ENCODE measurements at places on chromosomes 16 and 17. TPM values are rescaled to one million over a fixed set of nuclear protein-coding genes. Genes with fewer than 3 reads are reported as not detected.

DNA sequence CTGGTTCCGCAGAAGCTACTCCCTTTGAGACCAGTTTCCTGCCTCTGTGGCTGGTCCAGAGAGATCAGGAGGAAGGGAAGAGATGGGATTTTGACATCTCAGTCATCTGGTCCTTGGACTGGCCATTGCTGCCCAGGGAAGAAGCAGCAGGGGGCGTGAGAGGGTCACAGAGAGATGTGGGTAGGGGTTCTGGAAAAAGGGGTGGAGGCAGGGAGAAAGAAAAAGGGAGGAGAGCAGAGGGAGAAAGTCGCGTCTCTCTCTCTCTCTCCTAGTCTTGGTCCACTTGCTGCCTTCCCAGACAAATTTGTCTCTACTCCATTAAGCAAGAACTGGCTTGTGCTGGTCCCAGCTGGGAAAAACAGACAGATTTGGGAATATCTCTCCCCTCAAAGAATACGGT lies 4.4 kb downstream of the SHBG start:
- H3K4me3 ChIP-seq: no peak overlapping the region
- no peaks in the 10 kb centered on the region for H3K4me1 ChIP-seq
- H3K27ac ChIP-seq: no peak overlapping the region
- no peaks in the 10 kb centered on the region for H3K27me3 ChIP-seq
- no peaks in the 10 kb centered on the region for H3K36me3 ChIP-seq

The TP53TG3C gene
- not detected for total RNA-seq

The CRHR1 gene
- total RNA-seq: 0.89 TPM

- peaks cover 19% of the 10 kb centered on the region for H3K36me3 ChIP-seq
- H3K27me3 ChIP-seq: no peaks in the 10 kb centered on the region
Measured at GRCh38 chr16:9099131-9099625, 7.7 kb downstream of the HAPSTR1 start.

- H3K36me3 ChIP-seq: peaks cover 15% of the 10 kb centered on the region
- no peaks in the 10 kb centered on the region for H3K27me3 ChIP-seq
- H3K4me1 ChIP-seq: peaks cover 73% of the 10 kb centered on the region
Measured at GRCh38 chr16:67170168-67170948, at the start of gene NOL3. Gene NOL3 (plus strand): TSS chr16:67170538.

DNA sequence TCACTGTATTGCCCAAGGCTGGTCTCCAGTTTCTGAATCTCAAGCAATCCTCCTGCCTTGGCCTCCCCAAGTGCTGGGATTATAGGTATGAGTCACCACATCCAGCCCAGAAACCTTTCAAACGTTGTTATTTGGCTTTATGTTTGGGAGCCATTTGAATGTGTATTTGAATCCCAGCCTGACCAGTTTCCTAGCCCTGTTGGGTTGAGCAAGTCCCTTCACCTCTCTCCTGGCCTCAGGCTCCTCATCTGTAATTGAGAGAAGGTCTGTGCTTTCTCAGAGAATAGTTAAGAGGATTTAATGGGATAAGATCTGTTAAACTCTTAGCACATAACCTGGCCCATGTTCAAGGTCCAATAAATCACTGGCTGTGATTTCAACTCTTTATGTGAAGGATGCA lies 385.8 kb upstream of the RBFOX1 start:
- no peaks in the 10 kb centered on the region for H3K4me1 ChIP-seq
- no peak for DNase-seq
- H3K27ac ChIP-seq: no peak overlapping the region

DNA sequence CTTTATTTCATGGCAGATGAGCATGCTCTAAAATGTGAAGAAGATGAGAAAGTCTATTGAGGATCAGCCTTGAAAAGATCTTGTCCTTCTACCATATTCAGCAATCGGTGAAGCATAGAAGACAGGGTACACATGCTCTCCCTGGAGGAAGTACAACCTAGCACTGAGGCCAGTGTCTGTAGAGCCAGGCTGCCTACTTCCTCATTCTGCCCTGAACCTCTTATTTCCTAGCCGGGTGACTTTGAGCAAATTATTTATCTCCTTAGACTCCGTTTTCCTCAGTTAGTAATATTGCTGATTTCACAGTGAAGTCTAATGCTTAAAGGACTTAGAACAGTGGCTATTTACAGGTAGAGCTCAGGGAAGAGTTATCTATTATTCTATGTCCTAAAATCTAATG lies 58.4 kb downstream of the TMEM100 start:
- H3K27ac ChIP-seq: no peak overlapping the region
- peaks cover 9% of the 10 kb centered on the region for H3K4me1 ChIP-seq
- H3K27me3 ChIP-seq: no peaks in the 10 kb centered on the region
- DNase-seq: no peak
- no peak overlapping the region for H3K4me3 ChIP-seq
- H3K36me3 ChIP-seq: no peaks in the 10 kb centered on the region

- peaks cover 96% of the 10 kb centered on the region for H3K27me3 ChIP-seq
- DNase-seq: no peak
- H3K4me1 ChIP-seq: peaks cover 59% of the 10 kb centered on the region
- H3K4me3 ChIP-seq: no peak overlapping the region
- no peak overlapping the region for H3K27ac ChIP-seq
Measured at GRCh38 chr16:51153577-51154031, 2.5 kb upstream of the SALL1 start.

- H3K4me1 ChIP-seq: no peaks in the 10 kb centered on the region
- H3K27ac ChIP-seq: no peak overlapping the region
- DNase-seq: no peak
Measured at GRCh38 chr16:22665803-22666202, 148.2 kb upstream of the HS3ST2 start.

DNA sequence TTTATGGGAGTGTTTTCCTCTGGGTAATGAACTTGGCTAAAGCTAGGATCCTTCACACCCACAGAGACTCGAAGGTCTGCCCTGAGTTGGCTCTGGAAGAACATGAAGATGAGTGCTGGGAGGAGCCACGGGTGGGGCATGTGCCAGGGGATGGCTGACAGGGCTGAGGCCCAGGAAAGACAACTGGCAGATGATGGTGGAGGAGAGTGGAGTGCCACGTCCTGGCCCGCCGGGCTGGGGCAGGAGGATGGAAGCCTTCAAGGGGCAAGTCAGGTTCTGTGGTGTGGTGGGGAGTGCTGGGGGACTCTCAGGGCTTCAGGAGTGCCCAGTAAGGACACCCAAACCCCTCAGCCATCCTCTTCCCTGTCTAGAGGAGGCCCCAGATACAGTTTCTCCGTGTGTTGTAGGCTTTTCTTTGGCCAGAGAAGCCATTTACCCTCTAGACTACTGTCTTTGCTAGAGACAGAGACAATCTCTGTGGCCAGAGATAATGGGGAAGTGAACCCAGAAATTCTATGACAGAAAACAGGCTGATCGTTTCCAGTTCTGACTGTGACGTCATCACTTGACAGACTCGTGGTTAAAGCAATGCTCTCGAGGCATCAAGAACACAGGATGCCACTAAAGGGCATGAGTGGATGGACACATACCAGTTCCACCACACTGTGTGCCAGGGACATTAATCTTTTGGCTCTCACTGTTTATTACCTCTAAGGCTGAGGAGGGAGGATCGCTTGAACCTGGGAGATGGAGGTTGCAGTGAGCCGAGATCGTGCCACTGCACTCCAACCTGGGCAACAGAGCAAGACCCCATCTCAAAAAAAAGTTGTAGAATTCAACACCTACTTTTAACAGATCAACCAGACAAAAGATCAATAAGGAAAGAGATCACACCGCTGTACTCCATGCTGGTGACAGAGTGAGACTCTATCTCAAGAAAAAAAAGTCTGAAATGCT lies 18.6 kb upstream of the SLC5A10 start:
- no peak overlapping the region for H3K27ac ChIP-seq
- H3K4me3 ChIP-seq: no peak overlapping the region
- no peak for DNase-seq
- H3K27me3 ChIP-seq: no peaks in the 10 kb centered on the region

DNA sequence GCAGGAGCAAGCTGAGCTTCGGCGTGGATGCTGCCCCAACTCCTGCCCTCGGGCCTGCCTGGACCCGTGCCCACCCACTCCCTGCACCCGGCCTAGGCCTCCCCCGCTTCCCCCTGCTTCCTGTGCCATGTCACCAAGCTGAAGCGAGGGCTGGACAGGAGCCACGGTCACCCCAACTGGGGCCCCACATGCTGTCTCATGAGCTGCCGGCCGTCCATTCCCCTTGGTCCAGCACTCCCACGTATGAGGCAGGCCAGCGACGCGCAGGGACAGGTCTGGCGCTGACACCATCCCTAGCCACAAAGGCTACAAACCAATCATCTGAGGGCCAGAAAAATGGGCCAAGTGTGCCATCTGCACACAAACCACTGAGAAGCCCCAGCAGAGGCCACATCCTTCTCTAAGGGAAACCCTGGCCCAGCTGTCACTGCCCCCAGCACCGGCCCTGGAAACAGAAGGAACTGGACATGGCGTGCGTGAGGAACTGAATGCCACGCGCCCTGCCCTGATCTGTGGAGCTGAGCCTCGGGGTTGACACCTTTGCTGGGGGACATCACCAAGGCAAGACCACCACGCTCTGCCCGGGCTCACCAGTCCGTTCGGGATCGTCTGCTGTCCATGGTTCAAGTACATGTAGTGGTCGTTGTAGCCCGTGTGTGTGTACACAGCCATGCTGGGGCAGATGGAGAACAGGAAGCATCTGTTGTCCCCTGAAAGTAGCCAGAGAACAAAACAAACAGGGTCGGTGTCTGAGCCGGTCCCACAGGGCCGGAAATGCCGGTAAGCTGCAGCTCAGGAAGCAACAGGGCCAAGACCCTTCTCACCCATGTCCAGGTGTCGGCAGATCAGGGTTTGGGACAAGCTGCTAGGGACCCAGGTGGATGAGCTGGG lies 22.2 kb downstream of the MEAK7 start:
- peaks cover 78% of the 10 kb centered on the region for H3K36me3 ChIP-seq
- H3K27me3 ChIP-seq: no peaks in the 10 kb centered on the region
- H3K27ac ChIP-seq: no peak overlapping the region

The GLTPD2 gene
- not detected for total RNA-seq

DNA sequence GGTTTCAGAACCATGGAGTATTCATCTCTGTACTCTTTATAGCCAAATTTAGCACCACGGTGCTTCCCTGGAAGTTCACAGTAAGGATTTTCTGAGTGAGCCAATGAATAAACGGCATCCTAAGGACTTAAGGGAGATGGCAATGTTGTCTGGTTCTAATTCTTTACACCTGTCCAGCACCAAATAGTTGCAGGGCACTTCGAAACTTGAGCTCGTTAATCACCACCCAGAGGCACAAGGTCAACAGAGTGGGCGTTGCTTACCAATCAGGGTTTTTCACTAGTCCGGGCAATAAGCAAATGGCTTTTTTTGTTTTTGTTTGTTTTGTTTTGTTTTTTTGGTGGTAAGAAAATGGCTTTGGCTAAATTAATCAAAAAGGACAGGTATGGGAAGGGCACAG lies 28.2 kb upstream of the TMEM220 start:
- no peak overlapping the region for H3K4me3 ChIP-seq
- H3K4me1 ChIP-seq: peaks cover 6% of the 10 kb centered on the region
- no peaks in the 10 kb centered on the region for H3K27me3 ChIP-seq
- no peak overlapping the region for H3K27ac ChIP-seq
- no peaks in the 10 kb centered on the region for H3K36me3 ChIP-seq
- DNase-seq: no peak

- H3K4me3 ChIP-seq: no peak overlapping the region
- peaks cover 98% of the 10 kb centered on the region for H3K27me3 ChIP-seq
- DNase-seq: no peak
- H3K27ac ChIP-seq: no peak overlapping the region
- H3K36me3 ChIP-seq: no peaks in the 10 kb centered on the region
Measured at GRCh38 chr17:48645639-48646182, 19.6 kb upstream of the HOXB9 start.

DNA sequence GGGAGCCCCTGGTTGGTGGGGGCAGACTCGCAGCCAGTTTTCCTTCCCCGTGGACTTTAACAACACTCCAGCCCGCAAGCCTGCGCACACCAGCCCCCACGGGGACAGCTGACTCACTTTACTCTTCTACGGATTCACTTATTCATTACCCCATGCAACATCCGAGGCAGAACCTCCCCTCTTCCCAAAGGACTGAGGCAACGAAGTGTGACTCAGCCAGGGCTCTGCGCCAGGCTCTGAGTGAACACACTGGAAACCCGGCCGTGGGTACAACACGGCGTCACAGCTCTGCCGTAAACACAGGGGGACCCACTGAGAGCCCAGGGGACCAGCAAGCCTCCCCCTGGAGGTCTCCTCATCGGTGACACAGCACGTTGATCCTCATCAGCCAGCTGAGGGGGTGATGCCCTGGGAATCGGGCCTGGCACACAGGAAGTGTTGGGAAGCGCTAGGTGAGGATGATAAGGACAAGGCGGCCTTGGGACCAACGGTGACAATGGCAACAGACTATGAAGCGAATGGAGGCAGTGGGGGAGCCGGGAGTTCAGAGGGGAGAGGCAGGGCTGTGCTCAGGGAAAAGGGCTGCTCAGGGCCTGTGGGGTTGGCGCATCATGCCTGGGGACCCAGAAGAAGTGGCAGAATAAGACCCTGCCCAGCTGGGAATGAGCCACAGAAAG lies 14.6 kb downstream of the COTL1 start:
- DNase-seq: peak; percentile 89
- H3K27me3 ChIP-seq: no peaks in the 10 kb centered on the region
- H3K36me3 ChIP-seq: no peaks in the 10 kb centered on the region

The CEP295NL gene
- total RNA-seq: 11.1 TPM

DNA sequence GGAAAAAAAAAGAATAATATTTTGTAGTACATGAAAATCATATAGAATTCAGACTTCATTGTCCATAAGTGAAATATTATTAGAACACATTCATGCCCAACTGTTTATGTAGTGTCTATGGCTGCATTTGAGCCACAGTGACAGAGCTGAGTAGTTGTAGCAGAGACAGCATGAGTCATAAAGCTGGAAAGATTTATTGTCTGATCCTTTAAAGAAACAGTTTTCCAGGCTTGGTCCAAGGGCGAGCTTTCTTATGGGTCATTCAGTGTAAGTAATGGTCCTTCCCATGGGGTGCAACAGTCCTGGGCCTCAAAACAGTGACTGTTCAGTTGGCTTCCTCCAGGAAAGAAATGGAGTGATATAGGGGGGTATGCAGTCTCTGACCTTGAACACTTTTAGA lies 260.2 kb downstream of the HS3ST4 start:
- no peak overlapping the region for H3K4me3 ChIP-seq
- no peak for DNase-seq

DNA sequence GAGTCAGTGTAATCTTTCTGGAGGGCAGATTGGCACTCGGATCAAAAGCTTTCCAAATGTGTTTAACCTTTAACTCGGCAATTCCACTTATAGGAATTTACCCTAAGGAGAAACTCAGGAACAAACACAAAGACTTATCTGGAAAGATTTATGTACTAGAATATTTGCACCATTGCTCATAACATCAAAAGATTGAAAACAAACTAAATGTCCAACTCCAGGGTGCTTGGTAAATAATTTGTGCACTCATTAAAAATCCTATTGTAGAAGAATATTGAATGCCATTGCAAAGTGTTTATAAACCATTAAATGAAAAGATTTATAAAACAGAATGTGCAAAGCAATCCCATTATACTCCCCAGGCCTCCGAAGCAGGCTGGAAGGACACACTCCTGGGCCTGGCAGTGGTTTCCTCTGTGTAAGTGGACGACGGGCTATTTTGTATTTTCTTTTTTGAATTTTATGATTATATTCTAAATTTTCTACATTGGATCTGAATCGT lies 18.7 kb upstream of the RBFOX3 start:
- no peaks in the 10 kb centered on the region for H3K36me3 ChIP-seq
- peaks cover 34% of the 10 kb centered on the region for H3K27me3 ChIP-seq
- no peak overlapping the region for H3K27ac ChIP-seq
- H3K4me1 ChIP-seq: no peaks in the 10 kb centered on the region
- no peak for DNase-seq

Measured in suprapubic skin (tissue), 4 donors.